Uterine smooth muscle cell (primary cell): ENCODE measurements at places on chromosomes 16 and 17. TPM values are rescaled to one million over a fixed set of nuclear protein-coding genes. Genes with fewer than 3 reads are reported as not detected.

The ZP2 gene
- not detected in 2 replicates for total RNA-seq

The BICDL2 gene
- under 0.01 and 0.25 TPM in 2 replicates for total RNA-seq

The PLD6 gene
- total RNA-seq = 4.5 and 6.4 TPM in 2 replicates

The SCN4A gene
- under 0.01 TPM in 2 replicates for total RNA-seq

The RGS11 gene
- 0.22 and 4.2 TPM in 2 replicates for total RNA-seq
